Neural crest cell (in vitro differentiated cells): ENCODE measurements at places on chromosomes 12 and 14. TPM values are rescaled to one million over a fixed set of nuclear protein-coding genes. Genes with fewer than 3 reads are reported as not detected.
A peak's percentile ranks its signal among the peaks of the same experiment; 100 is the strongest.

DNA sequence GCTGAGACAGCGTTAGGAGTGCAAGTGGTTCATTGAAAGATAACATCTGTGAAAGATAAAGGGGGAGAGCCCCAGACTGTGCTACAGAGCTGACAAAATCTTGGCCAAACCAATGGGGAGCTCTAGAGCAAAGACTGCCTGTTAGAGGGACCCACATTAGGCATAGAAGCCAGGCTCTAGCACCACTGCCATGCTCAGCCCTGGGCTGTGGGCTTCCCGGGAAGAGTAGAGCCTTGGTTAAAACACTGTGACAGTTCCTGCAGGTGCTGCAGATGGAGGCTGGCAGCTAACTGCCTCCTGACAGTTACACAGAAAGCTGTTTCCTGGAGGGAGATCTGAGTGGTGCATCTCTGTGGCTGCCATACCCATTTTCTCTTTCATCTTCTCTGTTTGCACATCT is 23.0 kb downstream of the TSHR start:
- H3K4me3 ChIP-seq = no peak overlapping the region
- no peak for DNase-seq
- H3K27me3 ChIP-seq = peaks cover 3% of the 10 kb centered on the region
- H3K4me1 ChIP-seq = no peaks in the 10 kb centered on the region
- no peak overlapping the region for H3K27ac ChIP-seq

- peaks cover 20% of the 10 kb centered on the region for H3K36me3 ChIP-seq
- no peak overlapping the region for H3K27ac ChIP-seq
- peaks cover 21% of the 10 kb centered on the region for H3K4me1 ChIP-seq
These were observed 39.1 kb downstream of the DDHD1 start for GRCh38 chr14:53113989-53114388.

DNA sequence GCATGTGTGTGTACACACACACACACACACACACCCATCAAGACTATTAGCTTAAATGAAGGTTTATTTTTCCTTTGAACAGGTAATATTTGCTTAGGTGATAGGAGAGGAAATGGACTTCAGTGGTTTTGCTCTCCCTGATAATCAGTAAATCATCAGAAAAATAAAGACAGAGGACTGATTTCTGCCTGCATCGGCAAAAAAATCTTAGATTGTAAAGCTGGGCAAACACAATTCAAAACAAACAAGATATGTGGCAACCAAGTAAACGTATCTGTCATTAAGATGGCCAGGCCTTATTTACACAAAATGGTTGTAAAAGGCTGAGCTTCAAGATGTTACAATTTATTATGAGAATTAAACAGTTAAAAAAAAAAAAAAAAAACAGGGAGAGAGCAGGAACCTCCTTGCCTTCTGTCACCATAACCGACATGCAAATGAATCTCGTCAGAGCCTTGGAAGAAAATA is 31.3 kb downstream of the PRKD1 start:
- H3K4me1 ChIP-seq = peaks cover 4% of the 10 kb centered on the region
- no peak for DNase-seq
- H3K36me3 ChIP-seq = no peaks in the 10 kb centered on the region
- no peak overlapping the region for H3K27ac ChIP-seq

- no peak for DNase-seq
- H3K36me3 ChIP-seq = peaks cover 7% of the 10 kb centered on the region
- H3K4me1 ChIP-seq = peaks cover 4% of the 10 kb centered on the region
These were observed 64.4 kb downstream of the RGS6 start for GRCh38 chr14:71996610-71997009.

- no peak overlapping the region for H3K27ac ChIP-seq
- H3K4me3 ChIP-seq = no peak overlapping the region
- no peaks in the 10 kb centered on the region for H3K36me3 ChIP-seq
- H3K27me3 ChIP-seq = peaks cover 8% of the 10 kb centered on the region
These were observed 10.0 kb downstream of the SLC38A4 start for GRCh38 chr12:46815809-46816208.

DNA sequence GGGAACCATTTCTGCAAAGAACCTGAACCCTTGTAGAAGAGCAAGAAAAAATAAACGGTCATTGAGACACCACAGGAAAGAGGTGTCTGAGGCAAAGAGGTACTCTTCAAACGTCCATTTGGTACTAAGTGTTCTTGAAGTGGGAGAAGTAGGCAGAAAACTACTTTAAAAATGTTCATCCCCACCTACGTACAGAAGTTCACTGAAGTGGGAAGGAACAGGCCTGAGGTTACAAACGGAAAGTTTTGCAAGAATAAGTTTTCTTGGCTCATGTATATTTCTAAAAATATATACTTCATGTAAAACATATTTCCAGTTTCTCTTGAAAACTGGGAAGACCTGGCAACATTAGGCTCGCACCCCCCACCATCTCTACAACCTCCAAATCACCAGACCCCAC is 61.2 kb downstream of the STXBP6 start:
- no peak overlapping the region for H3K4me3 ChIP-seq
- H3K36me3 ChIP-seq = no peaks in the 10 kb centered on the region
- H3K27me3 ChIP-seq = no peaks in the 10 kb centered on the region
- no peak for DNase-seq
- no peak overlapping the region for H3K27ac ChIP-seq
- H3K4me1 ChIP-seq = no peaks in the 10 kb centered on the region

- peak; percentile 59 for DNase-seq
- H3K4me1 ChIP-seq = no peaks in the 10 kb centered on the region
- H3K4me3 ChIP-seq = no peak overlapping the region
- H3K36me3 ChIP-seq = no peaks in the 10 kb centered on the region
These were observed 5.6 kb upstream of the LBHD2 start for GRCh38 chr14:103078420-103078749.

The CCDC85C gene
- 31.4 and 32.3 TPM in 2 replicates for total RNA-seq

The A2ML1 gene
- total RNA-seq = not detected in 2 replicates

The CLEC4D gene
- total RNA-seq = not detected in 2 replicates
